ENCODE measurements at places on chromosomes 6 and 20. TPM values are rescaled to one million over a fixed set of nuclear protein-coding genes. Genes with fewer than 3 reads are reported as not detected.

GRCh38 chr6:159969921-159970320 is 1.0 kb downstream of the IGF2R start:
- peak; percentile 81 for DNase-seq

- DNase-seq, result no peak
These were observed 122.5 kb downstream of the RNGTT start for GRCh38 chr6:88840796-88841539.

Gene HLA-DQA1
- total RNA-seq, result not detected

DNA sequence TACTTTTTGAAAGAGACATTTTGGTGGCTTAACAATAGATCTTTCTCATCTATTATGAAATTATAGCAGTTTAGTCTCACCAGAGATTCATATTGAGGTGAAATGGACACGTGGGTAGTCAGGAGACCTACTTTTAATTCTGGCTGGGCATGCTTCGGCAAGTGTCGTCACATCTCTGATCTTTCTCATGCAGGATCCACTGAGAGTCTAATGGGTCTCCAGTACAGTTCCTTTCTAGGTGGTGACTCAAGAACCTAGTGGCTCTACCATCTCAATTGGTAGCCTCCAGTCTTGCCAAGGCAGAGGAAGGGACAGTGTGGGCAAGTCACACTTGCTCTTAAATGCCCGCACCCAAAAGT is 94.9 kb downstream of the KCNB1 start:
- DNase-seq, result no peak

Gene VSTM2L
- 1.4 TPM for total RNA-seq

DNA sequence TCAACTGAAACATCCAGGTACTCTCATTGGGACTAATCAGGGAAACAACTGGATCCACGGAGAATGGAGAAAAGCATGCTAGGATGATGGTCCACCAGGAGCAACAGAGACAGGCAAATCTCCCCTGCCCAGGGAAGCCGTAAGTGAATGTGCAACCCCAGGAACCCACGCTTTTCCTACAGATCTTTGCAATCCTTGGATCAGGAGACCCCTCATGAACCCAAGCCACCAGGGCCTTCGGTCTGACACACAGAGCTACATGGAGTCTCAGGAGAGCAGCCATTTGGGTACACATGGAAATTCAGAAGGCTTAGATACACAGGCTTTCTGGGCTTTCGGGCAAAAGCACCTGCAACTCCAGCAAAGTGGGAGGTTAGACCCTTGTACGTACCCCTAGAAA is 122.1 kb upstream of the PTCHD4 start:
- DNase-seq, result no peak

Gene UBD
- total RNA-seq, result not detected

Gene GGTLC1
- not detected for total RNA-seq

DNA sequence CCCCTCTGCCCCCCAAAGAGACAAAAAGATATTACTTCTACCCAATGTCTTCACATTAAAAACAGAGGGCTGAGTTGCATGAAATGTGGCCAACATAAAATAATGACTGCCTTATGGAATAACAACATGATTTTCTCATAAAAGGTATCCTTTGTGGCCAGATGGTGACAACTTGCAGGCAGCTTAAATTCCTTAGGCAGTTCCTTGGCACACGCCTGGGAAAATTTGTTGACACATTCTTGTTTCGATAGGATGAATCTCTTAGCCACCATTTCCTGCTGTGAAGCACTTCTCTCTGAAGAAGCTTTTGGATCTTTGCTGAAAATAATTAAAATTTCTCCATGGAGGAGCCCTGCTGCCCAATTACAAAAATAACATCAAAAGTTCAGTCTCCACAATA is 109.0 kb upstream of the COL21A1 start:
- DNase-seq, result peak; percentile 65

- DNase-seq, result no peak
These were observed 81.5 kb downstream of the MAP7 start for GRCh38 chr6:136468711-136469110.

- peak; percentile 11 for DNase-seq
These were observed 334.9 kb upstream of the JARID2 start for GRCh38 chr6:14910692-14911547.

Gene HSPA12B
- total RNA-seq, result not detected

DNA sequence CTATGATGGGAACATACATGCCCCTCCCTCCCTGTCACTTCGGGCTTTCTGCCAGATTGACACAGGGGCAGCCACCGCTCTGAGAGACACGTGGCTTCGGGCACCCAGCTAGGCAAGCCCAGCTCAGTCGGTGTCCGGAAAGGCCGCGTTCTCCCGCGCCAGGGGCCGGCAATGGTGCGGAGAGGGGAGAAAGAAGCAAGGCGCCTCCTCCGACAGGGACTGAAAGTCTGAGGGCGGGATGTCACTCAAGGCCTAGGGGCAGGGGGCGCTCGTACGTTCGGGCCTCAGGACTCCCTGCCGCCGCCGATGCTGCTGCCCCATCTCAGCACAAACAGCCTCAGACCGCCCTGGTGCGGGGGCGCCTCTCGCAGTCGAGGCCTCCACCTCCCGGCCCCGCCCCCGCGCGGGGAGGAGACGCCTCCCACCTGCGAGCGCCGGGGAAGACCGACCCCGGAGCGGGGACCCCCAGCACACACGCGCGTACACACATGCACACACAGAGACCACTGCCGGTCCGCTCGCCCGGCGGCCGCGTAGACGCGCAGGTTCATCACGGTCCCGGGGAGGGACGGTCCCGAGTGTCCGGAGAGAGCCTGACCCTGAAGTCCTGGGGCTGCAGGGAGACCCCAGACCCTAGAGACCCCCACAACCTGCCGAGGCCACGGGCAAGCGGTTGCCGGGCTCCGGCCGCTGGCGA is 1.9 kb downstream of the GRM4 start:
- DNase-seq, result no peak
